Left renal pelvis (tissue), 4 donors: ENCODE measurements at places on chromosomes 1 and 21. TPM values are rescaled to one million over a fixed set of nuclear protein-coding genes. Genes with fewer than 3 reads are reported as not detected.

DNA sequence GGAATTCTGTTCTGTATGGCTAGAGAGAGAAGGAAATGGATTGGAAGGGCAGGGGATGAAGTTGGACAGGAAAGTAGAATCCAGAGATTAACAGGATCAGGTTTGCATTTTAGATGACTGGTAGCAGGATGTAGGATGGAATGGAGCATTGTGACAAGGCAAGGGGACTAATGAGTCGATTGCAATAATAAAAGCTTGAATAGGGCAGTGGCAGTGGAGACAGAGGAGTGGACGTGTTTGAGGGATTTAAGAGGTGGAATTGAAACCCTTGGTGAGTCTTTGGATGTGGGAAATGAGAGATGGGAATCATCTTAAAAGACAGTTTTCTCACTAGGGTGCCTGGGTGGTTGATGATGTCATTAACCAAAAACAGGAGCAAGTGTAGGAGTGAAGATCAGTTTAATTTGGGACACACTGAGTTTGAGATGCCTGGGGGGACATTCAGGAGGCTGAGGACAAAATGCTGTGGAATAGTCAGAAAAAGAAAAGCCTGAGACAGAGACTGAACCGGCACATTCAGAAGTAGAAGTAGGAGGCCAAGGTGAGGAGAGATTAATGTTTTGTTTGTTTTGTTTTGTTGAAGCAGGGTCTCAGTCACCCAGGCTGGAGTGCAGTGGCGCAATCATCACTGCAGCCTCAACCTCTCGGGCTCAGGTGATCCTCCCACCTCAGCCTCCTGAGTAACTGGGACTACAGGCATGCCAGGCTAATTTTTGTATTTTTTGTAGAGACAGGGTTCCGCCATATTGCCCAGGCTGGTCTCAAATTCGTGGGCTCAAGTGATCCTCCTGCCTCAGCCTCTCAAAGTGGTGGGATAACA lies 29.1 kb upstream of the C1orf146 start:
- DNase-seq, result no peak

DNA sequence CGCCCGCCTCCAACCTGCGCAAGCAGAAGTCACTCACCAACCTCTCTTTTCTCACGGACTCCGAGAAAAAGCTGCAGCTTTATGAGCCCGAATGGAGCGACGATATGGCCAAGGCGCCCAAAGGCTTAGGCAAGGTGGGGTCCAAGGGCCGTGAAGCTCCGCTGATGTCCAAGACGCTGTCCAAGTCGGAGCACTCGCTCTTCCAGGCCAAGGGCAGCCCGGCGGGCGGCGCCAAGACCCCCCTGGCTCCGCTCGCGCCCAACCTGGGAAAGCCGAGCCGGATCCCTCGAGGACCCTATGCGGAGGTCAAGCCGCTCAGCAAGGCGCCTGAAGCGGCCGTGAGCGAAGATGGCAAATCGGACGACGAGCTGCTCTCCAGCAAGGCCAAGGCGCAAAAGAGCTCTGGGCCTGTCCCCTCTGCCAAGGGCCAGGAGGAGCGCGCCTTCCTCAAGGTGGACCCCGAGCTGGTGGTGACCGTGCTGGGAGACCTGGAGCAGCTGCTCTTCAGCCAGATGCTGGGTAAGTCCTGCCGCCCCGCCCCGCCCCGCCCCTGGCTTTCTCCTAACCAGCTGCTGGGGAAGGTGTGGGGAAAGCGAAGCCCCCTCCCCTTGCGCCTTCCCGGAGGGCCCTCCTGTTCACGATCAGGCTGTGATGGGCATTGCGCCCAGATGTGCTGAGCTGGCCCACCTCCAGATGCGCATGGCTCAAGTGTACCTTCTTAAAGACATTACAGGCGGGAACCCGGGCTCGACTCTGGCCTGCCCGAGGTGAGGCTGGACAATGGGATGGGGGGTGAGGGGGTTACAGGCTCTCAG lies 110.2 kb downstream of the NAV1 start:
- DNase-seq, result no peak

- no peak for DNase-seq
Observed at GRCh38 chr21:41185802-41186201, 17.8 kb downstream of the BACE2 start.

DNA sequence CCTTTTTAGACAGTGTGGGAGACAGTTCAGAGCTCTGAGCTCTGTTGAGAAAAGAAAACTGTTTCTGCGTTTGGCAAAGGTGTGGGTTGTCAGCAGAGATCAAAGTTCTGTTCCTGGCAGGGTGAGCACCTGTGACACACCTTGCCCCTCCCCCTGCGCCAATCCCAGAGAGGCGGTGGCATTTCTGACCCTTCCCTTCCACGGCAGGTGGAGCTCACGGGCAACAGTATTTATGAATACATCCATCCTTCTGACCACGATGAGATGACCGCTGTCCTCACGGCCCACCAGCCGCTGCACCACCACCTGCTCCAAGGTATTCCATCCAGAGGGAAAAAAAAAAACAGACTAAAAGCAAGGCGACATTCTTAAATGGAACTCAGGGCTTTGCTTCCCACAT lies 20.7 kb downstream of the SIM2 start:
- DNase-seq, result no peak

DNA sequence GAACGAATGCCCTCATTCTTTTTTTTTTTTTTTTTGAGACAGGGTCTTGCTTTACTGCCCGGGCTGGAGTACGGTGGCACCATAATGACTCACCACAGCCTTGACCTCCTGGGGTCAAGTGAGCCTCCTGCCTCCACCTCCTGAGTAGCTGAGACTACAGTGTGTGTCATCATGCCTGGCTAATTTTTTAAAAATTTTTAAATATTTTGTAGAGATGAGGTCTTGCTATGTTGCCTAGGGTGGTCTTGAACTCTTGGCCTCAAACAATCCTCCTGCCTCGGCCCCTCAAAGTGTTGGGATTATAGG lies 69.4 kb downstream of the ALG14 start:
- DNase-seq, result no peak

DNA sequence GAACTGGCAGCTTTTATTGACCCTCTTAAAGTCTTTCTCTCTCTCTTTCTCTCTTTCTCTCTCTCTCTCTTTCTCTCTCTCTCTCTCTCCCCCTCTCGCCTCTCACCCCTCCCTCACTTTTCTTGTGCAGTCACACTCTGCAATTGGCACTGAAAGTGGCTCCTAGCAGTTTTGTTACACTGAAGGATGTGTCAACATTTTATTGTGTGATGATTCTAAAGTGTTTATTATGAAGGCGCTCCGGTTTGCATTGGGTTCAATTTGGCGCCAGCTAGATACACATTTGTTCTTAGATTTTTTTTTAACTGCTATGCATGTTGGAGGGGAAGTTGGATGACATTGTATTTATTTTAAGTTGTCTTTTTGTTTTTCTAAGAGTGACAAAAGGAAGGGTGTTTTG lies 64.0 kb upstream of the CHRM3 start:
- DNase-seq, result no peak

DNA sequence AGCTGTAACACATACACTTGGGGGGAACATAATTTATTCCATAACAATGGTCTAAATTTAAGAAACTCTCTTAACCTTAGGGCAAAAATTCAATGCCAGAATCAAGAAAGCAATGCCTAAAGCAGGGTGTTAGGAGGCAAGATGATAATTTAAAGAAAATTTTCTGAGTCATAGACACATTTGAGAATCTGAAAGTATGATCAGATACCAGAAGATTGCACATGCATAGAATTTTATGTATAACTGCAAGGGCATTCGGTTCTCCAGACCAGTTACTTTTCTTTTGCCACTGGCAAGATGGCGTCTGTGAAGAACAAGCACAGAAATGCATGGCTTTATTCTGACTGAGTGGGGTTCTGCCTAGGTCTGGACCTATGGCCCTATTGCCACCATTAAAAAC lies 64.4 kb upstream of the IPO9 start:
- no peak for DNase-seq

- no peak for DNase-seq
Observed at GRCh38 chr1:184959626-184960025, 14.7 kb downstream of the NIBAN1 start.

Gene VSIG8
- not detected for polyA plus RNA-seq

Gene S100A1
- 1.5 TPM for polyA plus RNA-seq
